ENCODE measurements at places on chromosomes 6 and 20.
A peak's percentile ranks its signal among the peaks of the same experiment; 100 is the strongest.

DNA sequence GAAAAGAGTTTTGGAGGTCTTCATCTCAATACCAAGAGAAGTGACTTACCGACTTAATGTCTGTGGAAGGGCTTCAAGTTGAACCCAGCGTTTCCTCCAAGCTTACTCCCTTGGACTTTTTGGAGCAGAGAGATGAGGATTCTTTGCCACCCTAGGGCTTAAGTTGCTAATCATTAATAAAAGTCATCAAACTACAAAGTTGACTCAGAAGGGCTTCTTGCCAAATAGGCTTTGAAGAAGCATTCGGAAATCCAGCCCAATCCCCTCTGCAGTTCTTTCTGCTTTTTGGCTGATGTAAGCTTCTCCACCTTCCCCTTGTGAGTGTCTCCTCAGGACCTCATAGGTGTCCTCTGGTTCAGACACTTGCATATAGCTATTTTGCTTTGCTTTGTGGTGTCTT, at the start of gene SLC17A3:
TSS of gene SLC17A3 (minus strand) at position 126 of the 400 bp plus-strand sequence. CDS start 5,856 bp downstream, outside the sequence.
- H3K27ac ChIP-seq = no peak within 1 kb of the TSS
- no peaks in the 10 kb centered on the region for H3K36me3 ChIP-seq
- no peak within 1 kb of the TSS for H3K4me3 ChIP-seq
- H3K27me3 ChIP-seq = peaks cover 5% of the 10 kb centered on the region

GRCh38 chr20:16580147-16580546, 6.9 kb upstream of the KIF16B start:
- no peaks in the 10 kb centered on the region for H3K27me3 ChIP-seq
- peaks cover 22% of the 10 kb centered on the region for H3K4me1 ChIP-seq
- H3K4me3 ChIP-seq = no peak overlapping the region
- no peaks in the 10 kb centered on the region for H3K36me3 ChIP-seq
- no peak for DNase-seq

DNA sequence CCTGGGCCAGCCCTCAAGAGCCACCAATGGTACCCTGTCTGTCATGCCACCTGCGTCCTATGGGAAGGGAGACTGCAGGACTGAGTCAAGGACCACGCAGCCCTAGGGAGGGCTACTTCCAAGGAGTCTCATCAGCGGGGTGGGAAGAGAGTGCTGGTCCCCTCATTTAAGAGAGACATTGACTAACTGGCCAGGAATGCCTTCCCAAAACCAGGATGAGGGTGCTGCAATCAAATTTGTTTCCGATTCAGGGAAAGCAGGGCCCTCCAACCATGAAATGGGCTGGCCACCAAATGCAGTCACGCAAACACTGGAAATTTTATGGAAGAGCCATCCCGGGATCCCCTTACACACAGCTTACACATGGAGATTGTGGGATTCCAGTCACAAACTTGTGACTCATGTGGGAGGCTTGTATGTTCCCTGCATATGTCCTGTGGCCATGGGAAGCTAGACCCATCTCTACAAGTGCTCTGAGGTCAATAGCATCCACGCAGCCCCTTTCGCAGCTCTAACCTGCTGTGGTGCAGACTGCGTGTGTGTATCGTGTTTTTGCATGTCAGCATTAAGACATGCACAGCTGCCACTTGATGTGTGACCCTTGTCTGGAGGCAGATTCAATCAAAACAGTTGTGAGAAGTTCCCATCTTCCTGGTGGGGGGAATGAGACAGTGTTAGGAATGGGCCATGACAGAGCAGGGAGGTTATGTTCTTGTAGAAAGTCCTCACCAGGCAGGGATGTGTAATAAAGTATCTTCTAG, 53.0 kb upstream of the CST7 start:
- no peak for DNase-seq
- no peak overlapping the region for H3K4me3 ChIP-seq
- no peak overlapping the region for H3K27ac ChIP-seq
- H3K27me3 ChIP-seq = peaks cover 8% of the 10 kb centered on the region
- H3K36me3 ChIP-seq = peaks cover 33% of the 10 kb centered on the region
- H3K4me1 ChIP-seq = no peaks in the 10 kb centered on the region

DNA sequence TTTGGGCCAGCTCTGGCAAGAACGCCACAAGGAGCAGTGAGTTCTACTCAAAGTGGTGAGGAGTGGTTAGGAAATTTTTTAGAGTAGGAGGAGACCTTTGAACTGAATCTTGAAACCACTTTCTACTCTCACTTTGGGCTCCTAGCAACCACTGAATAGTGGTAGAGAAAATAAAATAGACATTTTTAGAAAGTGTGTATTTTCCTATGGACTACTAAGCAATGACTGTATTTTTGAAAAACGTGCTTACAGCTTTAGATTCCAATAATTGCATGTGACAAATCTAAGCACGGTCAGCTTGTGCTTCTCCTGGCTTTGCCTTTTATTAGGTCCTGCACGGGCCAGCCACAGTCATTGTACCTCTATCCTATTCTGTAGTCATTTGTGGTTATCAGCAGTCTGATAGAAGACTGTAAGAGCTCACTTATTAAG, 8.7 kb upstream of the IFNGR1 start:
- no peaks in the 10 kb centered on the region for H3K27me3 ChIP-seq
- DNase-seq = no peak
- no peak overlapping the region for H3K27ac ChIP-seq
- H3K36me3 ChIP-seq = no peaks in the 10 kb centered on the region
- peaks cover 8% of the 10 kb centered on the region for H3K4me1 ChIP-seq
- H3K4me3 ChIP-seq = no peak overlapping the region

DNA sequence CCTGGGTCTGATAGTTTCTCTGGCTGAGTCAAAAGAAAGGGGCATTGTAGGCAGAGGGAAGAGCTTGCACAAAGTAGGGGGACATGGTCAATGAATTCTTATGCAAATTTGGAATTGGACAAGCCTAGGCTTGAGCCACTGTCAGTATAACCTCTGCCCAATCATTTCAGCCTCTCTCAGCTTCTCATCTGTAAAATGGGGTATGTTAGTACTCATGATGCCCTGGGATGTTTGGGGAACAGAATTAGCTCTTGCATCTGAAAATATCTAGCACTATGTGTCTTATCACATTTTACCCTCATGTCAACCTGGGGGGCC, 148.6 kb downstream of the DHX35 start:
- peak overlapping the region; percentile 71 for H3K27ac ChIP-seq
- no peak for DNase-seq
- no peak overlapping the region for H3K4me3 ChIP-seq

DNA sequence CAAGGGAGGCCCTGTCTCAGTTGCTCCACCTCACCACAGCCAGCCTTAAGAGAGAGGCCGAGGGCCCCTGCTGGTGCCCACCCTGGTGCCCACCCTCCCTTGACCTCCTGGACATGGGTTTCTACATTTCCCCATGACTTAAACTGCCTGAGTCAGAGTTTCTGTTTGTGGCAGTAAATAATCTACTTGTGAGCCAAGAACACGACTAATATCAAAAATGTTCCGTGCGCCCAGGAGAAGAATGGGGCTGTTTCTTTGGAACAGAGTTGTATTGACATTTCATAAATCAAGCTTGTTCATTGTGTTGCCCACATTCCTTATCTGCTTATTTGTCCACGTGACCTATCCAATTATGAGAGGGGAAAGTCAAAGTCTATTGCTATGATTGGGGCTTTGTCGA, 143.5 kb downstream of the ANKRD60 start:
- no peak for DNase-seq
- no peak overlapping the region for H3K4me3 ChIP-seq
- H3K27ac ChIP-seq = no peak overlapping the region
- H3K36me3 ChIP-seq = no peaks in the 10 kb centered on the region
- H3K27me3 ChIP-seq = no peaks in the 10 kb centered on the region
- H3K4me1 ChIP-seq = no peaks in the 10 kb centered on the region

Measured in WTC11 (cell line).